Stimulated activated CD4-positive, alpha-beta T cell treated with anti-CD3 and anti-CD28 coated beads, Interleukin-12 subunit alpha, Interleukin-12 subunit beta, amount 100 ng/mL, for 48 hours (primary cell): ENCODE measurements at places on chromosomes 12 and 14.
A peak's percentile ranks its signal among the peaks of the same experiment; 100 is the strongest.

- DNase-seq, result no peak
These were observed 480.2 kb upstream of the PRICKLE1 start for GRCh38 chr12:43069768-43070221.

DNA sequence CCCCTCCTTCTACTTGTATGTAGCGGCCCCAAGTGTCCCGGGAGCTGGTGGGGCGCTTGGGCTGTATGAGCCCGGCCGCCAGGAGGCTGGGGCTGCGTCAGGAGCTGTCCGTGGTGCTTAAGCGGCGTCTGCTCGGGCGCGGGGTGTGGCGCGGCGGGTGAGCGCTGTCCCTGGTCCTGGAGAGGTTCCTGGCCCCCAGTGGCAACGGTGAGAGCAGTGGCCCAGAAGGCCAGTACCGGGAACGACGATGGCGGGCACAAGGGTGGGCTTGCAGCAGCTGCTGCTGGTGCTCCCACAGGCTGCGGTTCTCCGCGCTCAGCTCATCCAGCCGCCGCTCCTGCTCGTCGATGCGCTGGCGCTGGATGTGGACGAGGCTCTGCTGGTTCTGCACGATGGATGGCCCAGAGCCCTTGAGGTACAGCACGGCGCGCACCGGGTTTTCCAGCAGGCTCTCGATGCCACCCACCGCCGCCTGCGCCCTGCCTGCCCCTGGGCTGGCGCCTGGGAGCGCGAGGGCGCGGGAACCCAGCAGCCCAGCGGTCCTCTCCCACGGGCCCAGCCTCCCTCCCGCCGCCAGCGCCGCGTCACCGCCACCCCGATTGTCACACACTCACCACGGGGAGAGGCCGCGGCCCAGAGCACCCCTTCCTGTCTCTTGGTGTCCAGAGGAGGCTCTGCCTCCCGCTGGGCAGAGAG, 41.9 kb upstream of the FKBP4 start:
- peak; percentile 72 for DNase-seq

DNA sequence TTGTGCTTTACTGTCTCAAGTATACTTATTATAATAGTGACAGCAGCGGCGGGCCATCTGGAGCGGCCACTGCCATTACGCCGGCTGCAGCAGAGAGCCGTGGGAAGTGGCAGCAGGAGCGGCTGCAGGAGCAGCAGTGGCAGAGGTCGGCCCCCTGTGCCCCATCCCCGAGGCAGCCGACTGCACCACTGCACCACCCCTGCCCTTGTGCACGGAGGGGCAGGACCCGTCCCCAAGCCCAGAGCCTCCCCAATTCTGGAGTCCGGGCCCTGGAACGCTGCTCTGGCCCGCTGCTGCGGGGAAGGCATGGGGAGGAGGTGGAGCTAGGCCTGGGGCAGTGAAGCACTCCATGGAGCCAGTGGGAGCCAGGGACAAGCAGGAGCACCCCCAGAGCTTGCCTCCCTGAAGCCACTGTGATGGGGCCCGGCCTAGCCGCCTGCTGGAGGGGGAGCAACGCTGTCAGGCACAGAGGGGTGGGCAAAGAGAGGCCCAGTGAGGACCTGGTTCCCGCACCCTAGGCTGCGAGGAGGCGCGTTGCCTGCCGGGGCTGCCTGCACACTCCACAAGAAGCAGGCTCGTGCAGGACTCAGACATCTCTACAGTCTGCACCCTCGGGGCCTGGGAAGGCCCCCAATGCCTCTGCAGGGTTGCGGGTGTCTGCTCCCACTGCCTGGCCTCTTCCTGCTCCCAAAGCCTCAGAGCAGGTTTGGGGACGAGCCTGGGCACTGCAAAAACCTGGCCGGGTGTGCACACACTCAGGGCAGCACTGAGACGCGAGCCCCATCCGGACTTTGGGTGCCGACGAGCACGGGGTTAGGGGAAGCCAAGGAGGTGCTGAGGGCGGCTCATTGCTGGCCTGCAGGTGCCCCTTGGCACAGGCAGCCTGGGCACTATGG, 74.2 kb upstream of the RASSF8 start:
- no peak for DNase-seq

GRCh38 chr12:107593713-107594381, 91.8 kb upstream of the PWP1 start:
- no peak for DNase-seq

- no peak for DNase-seq
These were observed 161.1 kb upstream of the FOXN3 start for GRCh38 chr14:89578156-89578555.

DNA sequence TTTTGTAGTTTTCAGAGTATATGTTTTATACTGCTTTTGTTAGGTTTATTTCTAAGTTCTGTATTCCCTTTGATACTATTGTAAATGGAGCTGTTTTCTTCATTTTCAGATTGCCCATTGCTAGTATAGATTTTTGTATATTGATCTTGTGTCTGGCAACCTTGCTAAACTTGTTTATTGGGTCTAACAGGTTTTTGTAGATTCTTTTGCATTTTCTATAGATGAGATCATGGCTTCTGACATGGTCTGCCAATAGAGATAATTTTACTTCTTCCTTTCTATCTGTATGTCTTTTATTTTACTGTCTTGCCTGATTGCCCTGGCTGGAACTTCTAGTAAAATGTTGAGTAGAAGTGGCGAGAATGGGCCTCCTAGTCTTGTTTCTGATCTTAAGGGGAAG, 40.3 kb downstream of the ANKRD9 start:
- DNase-seq, result no peak

- DNase-seq, result no peak
These were observed 13.9 kb downstream of the SYT1 start for GRCh38 chr12:78878459-78878858.

DNA sequence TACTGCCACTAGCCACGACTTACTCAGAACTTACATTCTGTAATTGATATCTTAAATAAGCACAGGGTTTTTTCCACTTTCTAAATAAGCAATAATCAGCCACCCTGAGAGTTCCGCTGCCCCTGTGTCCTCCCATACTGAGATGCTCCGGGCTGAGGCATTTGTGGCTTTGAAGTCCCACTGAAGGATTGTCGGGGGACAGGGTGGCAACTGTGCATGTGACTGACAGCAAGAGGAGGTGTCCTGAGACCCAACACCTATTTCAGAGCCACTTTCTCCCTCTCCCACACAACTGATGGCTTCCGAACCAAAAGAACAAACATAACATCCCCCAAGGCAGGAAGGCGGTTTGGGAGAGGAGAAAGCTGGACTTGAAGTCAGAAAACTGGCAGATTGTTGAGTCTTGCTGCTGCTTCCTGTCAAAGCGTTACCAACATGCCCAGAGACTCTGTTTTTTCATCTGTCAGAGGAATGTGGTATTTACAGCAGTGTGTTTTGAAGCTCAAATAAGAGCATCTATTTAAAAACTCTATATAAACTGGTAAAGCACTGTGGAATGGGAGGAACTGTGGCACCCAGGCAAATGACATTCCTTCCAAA, 157.9 kb upstream of the FKBP4 start:
- no peak for DNase-seq

GRCh38 chr12:81211306-81211705, 133.4 kb downstream of the ACSS3 start:
- no peak for DNase-seq

DNA sequence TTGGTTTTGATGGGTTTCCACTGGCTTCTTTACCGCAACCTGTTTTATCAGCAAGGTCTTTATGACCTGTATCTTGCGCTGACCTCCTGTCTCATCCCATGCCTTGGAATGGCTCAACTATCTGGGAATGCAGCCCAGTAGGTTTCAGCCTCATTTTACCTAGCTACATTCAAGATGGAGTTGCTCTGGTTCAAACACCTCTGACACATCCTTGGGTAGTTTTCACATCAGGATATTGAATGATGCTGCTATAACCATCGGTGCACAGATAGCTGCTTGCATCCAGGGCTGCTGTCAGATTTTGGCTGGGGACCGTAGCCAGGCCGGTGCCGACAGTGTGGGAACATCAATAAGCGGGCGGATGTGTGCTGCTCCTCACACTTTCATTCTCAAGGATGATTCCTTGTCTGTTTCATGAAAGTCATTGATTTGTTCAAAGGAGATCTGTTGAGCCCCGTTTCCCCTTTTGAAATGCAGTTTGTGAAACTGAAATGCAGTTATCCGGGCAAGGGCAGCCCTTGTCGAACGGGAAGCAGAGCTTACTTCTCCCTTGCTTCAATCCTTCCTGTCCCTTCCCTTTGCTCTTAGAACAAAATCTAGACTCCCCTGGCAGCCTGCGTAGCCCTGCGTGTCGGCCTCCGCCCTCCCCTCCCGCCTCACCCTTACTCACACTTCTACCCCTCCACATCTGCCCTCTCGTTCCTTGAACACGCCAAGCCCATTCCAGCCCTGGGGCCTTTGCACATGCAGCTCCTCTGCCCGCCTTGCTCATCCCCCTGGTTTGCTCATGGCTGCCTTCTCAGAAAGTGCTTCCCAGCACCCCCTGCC, 49.2 kb upstream of the NCOR2 start:
- DNase-seq, result no peak
